ENCODE measurements at places on chromosomes 2 and 18.

- H3K36me3 ChIP-seq = peaks cover 97% of the 10 kb centered on the region
- no peaks in the 10 kb centered on the region for H3K4me1 ChIP-seq
- H3K27ac ChIP-seq = no peak overlapping the region
- no peak overlapping the region for H3K4me3 ChIP-seq
Measured at GRCh38 chr2:86482034-86482433, 40.9 kb downstream of the KDM3A start.

- H3K27me3 ChIP-seq = no peaks in the 10 kb centered on the region
- no peak overlapping the region for H3K4me3 ChIP-seq
- DNase-seq = no peak
- H3K27ac ChIP-seq = no peak overlapping the region
Measured at GRCh38 chr2:229445019-229445418, 173.9 kb upstream of the PID1 start.

DNA sequence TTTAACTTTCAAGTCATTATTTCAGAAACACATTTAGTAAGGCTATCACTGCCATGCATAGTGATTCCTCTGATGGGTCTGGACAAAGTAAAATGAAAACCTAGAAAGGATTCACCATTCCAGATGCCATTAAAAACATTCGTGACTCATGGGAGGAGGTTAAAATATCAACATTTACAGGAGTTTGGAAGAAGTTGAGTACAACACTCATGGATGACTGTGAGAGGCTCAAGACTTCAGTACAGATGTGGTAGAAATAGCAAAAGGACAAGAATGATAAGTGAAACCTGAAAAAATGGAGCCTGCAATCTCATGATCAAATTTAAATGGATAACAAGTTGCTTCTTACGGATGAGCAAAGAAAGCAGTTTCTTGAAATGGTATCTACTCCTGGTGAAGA, 5.8 kb upstream of the TWSG1 start:
- H3K4me3 ChIP-seq = peak overlapping the region; percentile 17
- H3K4me1 ChIP-seq = no peaks in the 10 kb centered on the region
- DNase-seq = no peak
- no peaks in the 10 kb centered on the region for H3K36me3 ChIP-seq
- H3K27ac ChIP-seq = no peak overlapping the region
- peaks cover 6% of the 10 kb centered on the region for H3K27me3 ChIP-seq

DNA sequence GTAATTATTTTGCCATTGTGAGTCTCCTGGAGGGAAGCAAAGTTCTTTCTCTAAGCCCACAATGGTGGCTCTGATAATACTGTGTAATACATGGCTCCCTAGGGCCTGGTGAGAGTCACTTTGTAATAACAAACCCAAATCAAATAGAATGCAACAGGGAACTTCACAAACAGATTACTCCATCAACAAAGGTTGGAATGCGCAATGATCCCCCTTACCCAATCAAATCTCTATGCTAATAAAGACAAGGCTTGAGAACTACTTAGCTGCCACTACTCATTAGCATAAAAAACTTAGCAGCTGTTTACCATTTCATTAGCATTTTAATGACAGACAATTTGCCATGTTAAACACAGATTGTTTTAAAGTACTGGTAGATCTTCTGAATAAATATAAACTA, 285.6 kb upstream of the SESTD1 start:
- peaks cover 4% of the 10 kb centered on the region for H3K4me1 ChIP-seq
- no peak overlapping the region for H3K4me3 ChIP-seq
- H3K27me3 ChIP-seq = no peaks in the 10 kb centered on the region

- no peaks in the 10 kb centered on the region for H3K4me1 ChIP-seq
- no peak overlapping the region for H3K4me3 ChIP-seq
- H3K27me3 ChIP-seq = no peaks in the 10 kb centered on the region
Measured at GRCh38 chr2:18247282-18248110, 313.0 kb downstream of the RDH14 start.

DNA sequence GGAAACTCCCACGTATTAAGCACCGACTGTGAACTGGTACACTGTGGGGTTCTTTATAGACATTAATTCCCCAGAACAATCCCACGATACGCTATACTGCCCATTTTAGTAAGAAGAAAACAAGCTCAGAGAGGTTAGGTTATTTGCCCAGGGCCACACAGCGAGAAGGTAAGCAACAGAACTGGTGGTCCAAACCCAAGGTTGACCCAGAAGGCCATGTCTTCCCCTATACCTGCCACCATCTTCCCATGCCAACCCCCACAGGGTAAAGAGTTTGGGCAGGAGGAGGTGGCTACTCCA, 69.9 kb downstream of the MARCO start:
- DNase-seq = peak; percentile 10
- no peaks in the 10 kb centered on the region for H3K36me3 ChIP-seq
- H3K4me3 ChIP-seq = no peak overlapping the region
- H3K4me1 ChIP-seq = no peaks in the 10 kb centered on the region

DNA sequence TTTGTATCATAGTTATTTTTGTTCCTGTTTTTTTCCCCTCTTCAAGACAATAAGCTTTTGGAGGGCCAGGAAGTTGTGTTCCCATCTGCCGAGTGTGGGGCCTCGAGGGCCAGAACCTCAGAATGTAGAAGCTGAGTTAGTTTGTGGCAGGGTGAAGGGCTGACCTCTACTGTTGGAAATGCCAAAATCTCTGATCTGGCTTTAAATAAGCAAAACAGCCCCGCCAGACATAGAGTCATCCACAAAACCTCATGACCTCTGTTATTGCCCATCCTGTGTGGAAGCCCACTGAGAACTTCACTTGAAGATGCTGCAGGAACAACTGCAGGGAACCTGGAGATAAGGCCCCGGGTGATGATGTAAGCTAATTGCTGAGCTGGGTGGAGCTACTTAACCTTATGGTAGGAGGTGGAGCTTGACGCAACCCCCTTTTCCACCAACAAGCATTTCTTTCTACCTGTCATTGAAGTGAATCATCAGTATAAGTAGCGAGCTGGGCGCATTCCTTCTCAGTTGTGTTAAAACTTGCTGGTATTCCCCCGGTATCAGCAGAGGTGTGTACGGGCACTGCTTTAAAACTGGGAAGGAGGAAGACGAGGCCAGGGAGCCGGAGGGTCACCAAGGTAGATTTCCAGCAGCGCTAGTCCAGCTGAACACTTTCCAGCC, 177.2 kb downstream of the NEDD4L start:
- H3K4me3 ChIP-seq = peak overlapping the region; percentile 1
- H3K36me3 ChIP-seq = no peaks in the 10 kb centered on the region
- H3K4me1 ChIP-seq = peaks cover 4% of the 10 kb centered on the region
- no peaks in the 10 kb centered on the region for H3K27me3 ChIP-seq

DNA sequence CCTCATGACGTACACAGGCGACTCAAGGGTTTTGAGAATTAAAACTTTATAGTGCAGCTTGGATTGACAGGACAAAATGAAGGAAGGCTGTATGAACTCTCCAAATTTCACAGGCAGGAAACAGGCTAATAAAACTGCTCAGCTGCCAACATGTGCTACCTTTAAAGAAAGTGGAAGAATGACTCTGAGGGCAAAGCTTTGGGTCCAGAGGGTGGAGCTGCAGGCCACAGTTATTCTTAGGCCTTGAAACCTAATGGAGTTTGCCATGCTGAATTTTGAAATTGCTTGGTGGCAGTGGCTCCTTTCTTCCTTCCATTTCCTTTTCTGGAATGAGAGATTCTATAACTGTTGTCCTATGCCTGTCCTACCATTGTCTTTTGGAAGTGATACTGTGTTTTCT, 34.8 kb downstream of the HAT1 start:
- DNase-seq = no peak
- no peak overlapping the region for H3K27ac ChIP-seq

- DNase-seq = no peak
- H3K4me1 ChIP-seq = no peaks in the 10 kb centered on the region
- no peak overlapping the region for H3K4me3 ChIP-seq
- H3K36me3 ChIP-seq = no peaks in the 10 kb centered on the region
- no peak overlapping the region for H3K27ac ChIP-seq
Measured at GRCh38 chr2:237391140-237391539, 22.8 kb downstream of the COL6A3 start.

- H3K4me3 ChIP-seq = no peak overlapping the region
- no peak overlapping the region for H3K27ac ChIP-seq
- H3K27me3 ChIP-seq = no peaks in the 10 kb centered on the region
- peaks cover 5% of the 10 kb centered on the region for H3K4me1 ChIP-seq
- no peak for DNase-seq
Measured at GRCh38 chr2:173048897-173049661, 26.6 kb upstream of the MAP3K20 start.

DNA sequence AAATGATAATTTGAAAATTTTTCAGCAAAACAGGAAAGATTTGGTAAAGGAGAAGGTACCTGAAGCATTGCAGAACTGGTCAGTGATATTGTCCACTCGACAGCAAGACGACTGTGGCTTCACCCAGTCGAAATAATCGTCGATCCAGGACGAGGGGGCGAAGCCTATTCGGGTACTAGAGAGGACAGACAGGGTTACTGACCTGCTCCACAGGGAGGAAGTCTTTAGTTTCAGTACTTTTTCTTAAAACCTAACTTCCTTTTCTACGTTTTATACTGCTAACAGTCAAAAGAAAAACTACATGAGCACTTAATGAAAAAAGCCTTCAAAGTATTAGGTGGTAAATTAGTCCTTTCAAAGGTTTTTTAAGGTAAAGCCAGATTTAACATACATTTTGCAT, 36.0 kb downstream of the RMC1 start:
- no peaks in the 10 kb centered on the region for H3K4me1 ChIP-seq
- no peak for DNase-seq
- no peak overlapping the region for H3K27ac ChIP-seq
- H3K27me3 ChIP-seq = no peaks in the 10 kb centered on the region

- no peaks in the 10 kb centered on the region for H3K27me3 ChIP-seq
- no peaks in the 10 kb centered on the region for H3K36me3 ChIP-seq
- no peak overlapping the region for H3K4me3 ChIP-seq
- peak overlapping the region; percentile 54 for H3K27ac ChIP-seq
Measured at GRCh38 chr2:232276733-232277313, 101.7 kb upstream of the ALPP start.

DNA sequence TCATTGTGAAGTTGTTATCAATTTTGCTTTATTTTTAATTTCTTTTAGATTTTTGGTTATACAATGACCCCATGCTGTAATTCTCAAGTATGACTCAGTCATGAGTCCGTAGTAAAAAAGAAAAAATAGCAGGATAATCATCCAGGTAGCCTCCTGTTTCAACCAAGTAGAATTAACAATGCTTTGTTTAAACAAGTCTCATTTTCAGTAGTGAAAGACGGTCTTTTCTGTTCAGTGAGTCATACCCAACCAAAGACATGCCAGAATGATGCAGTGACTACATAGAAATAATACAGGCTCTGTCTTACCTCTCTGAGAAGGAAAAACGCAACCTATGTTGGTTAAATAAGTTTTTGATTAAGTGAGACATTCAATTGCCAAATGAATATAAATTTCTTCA, 67.8 kb upstream of the DSC1 start:
- no peaks in the 10 kb centered on the region for H3K36me3 ChIP-seq
- no peaks in the 10 kb centered on the region for H3K27me3 ChIP-seq
- DNase-seq = no peak

- no peak overlapping the region for H3K27ac ChIP-seq
- no peaks in the 10 kb centered on the region for H3K4me1 ChIP-seq
- peaks cover 61% of the 10 kb centered on the region for H3K36me3 ChIP-seq
- H3K4me3 ChIP-seq = no peak overlapping the region
Measured at GRCh38 chr18:35253655-35254287, 12.9 kb downstream of the ZNF397 start.

DNA sequence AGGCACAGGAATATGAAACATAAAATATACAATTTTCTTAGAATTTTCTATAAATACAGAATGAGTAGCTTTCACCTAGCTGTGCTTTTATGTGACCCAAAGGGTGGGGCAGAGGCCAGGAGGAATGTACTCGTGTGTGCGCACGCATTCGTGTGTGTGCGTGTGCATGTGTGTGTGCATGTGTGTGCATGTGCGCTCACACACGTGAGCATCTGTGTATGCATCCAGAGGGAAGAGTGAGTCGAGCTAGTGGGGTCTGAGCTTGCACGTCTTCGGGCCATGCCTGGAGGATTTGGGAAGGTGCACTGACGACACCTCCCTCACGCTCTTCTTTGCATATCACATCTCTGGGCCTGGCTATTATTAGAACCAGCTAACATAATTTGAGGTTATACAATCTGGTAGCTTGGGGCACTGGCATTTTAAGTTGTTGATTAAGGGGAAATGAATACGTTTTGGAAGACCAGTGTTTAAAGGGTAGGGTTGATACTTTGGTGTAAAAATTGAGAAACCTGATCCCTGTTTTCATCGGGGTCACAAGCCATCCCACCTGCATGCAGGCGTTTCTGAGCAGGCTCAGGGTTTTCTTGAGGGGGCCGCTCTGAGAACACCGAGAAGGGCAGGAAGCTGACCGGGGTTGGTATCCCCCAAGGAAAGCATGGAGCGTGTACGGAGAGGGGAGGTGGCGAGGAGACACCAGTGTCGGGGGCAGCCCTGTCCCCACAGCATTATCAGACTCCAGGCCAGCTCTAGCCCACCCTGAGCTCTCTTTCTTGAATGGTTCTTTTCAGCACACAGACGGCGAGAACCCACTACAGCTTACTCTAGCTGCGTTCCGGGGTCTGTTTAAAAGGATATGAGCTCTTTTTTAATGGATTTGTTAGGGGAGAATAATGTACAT, 85.3 kb downstream of the LRRFIP1 start:
- no peaks in the 10 kb centered on the region for H3K27me3 ChIP-seq
- no peak overlapping the region for H3K27ac ChIP-seq
- H3K36me3 ChIP-seq = peaks cover 68% of the 10 kb centered on the region
- no peak overlapping the region for H3K4me3 ChIP-seq
- no peaks in the 10 kb centered on the region for H3K4me1 ChIP-seq

DNA sequence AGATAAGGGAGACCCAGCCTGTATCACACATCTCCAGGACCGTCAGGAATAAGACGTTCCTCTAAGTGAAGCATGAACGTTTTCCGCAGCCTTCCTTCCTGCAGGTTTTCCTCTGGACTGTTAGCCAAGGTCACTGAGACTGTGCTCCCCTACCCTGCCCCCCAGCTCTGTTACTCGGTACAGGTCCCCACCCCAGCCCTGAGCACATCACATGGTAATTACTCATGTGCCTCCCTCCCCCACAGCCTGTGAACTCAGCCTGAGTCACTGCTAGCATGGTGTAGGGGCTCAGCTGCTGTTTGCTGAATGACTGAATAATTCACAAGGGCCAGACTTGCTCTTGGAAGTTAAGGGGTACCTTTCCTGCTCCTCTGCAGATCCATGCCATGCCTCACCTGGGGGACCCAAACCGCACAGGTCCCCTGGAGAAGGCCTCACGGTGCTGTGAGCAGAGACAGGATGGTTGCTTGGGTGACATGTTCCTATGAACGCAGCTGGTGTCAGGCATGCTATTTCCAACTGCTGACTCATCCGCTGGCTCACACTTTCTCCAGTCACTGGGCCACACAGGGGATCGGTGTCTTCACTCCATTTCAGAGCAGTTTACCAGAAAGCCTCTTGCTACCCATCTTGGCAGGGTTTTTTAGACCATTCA, 88.2 kb downstream of the PLB1 start:
- no peaks in the 10 kb centered on the region for H3K36me3 ChIP-seq
- H3K4me3 ChIP-seq = no peak overlapping the region
- no peak overlapping the region for H3K27ac ChIP-seq
- H3K4me1 ChIP-seq = no peaks in the 10 kb centered on the region
- peak; percentile 78 for DNase-seq
- H3K27me3 ChIP-seq = no peaks in the 10 kb centered on the region

DNA sequence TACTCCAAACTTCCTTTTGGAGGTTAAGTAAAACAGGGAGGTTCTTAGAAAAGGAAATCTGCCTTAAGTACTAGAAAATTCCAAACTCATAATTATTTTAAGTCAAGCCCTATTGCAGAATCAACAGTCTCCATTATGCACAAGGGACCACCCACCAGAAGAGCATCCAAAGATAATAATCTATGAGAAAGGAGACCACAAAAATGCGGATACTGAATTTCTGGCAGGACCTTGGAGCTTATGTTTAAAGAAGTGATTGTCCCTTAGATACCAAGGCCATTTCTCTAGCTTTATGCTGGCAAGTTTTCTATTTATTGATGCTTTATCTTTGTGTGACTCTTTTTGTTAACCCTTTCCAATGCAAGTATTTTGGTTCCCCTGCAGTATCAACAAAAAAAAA, 404.0 kb upstream of the MMADHC start:
- no peak overlapping the region for H3K4me3 ChIP-seq
- no peak for DNase-seq
- no peaks in the 10 kb centered on the region for H3K36me3 ChIP-seq
- H3K27me3 ChIP-seq = no peaks in the 10 kb centered on the region
